ENCODE measurements at places on chromosomes 5 and 9.

GRCh38 chr9:128540634-128541360 lies 11.6 kb upstream of the SPTAN1 start:
- DNase-seq, result no peak

DNA sequence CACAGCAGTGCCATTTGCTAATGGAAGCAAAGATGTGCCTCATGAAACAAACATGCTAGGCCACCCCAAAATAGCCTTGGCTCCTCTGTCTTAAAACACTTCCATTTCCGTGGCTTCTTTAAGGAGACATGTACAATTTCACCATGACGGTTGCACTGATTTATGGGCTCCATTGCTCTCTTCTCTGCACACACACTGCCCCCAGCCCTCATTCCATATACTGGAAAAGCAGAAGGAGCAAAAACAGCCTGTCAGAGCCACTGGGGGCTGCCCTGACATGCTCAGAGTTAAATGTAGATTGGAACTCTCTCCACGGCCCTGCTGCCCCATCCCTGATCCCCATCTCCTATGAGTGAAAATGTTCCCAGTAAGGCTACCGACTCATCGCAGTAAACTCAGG lies 114.8 kb downstream of the ROR2 start:
- no peak for DNase-seq

DNA sequence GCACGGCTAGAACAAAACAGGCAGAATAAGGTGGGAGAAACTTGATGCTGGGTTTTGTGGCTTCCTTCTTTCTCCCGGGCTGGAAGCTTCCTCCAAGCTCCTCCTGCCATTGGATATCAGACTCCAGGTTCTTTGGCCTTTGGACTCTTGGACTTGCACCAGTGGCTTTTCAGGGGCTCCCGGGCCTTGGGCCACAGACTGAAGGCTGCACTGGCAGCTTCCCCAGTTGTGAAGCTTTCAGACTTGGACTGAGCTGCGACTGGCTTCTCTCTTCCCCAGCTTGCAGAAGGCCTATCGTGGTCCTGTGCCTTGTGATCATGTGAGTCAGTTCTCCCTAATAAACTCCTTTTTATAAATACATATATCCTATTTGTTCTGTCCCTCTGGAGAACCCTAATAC lies 364.4 kb downstream of the DNAH5 start:
- DNase-seq, result no peak

DNA sequence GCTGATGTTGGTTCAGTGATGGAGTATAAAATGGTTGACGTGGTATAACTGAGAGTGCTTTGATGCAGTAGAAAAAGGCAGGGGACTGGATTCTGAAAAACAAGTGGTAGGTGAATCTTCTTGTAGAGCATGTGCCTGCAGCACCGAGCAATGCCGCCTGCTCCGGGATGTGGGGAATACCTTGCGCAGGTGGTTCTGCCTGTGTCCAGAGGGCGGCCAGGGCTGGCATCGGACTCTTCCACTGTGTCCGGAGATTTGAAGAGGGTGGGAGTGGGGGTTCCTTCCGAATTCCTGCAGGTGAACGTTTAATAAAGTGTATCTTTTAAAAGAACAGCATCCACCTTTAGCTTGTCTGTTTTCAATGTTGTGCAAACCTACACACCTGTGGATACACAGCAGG lies 238.0 kb downstream of the FANCC start:
- no peak for DNase-seq

GRCh38 chr5:161546095-161546469 lies 443 bp downstream of the GABRB2 start:
- no peak for DNase-seq
